ENCODE measurements at places on chromosomes 3 and 15.
A peak's percentile ranks its signal among the peaks of the same experiment; 100 is the strongest.

GRCh38 chr3:15538345-15538744 lies 16.8 kb upstream of the COLQ start:
- DNase-seq: no peak

DNA sequence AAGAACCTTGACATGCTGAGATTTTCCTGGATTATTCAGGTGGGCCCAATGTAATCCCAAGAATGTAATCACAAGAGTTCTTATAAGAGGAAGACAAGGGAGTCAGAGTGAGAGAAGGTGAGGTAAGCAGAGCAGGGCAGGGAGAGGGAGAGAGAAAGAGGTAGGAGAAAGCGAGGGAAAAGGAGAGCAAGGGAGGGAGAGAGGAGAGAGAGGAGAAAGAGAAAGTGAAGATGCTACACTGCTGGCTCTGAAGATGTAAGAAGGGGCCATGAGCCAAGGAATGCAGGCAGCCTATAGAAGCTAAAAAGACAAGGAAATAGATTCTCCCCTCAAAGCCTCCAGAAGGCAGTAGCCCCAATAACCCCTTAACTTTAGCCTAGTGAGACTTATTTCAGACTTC lies 28.7 kb upstream of the FAM98B start:
- DNase-seq: no peak

DNA sequence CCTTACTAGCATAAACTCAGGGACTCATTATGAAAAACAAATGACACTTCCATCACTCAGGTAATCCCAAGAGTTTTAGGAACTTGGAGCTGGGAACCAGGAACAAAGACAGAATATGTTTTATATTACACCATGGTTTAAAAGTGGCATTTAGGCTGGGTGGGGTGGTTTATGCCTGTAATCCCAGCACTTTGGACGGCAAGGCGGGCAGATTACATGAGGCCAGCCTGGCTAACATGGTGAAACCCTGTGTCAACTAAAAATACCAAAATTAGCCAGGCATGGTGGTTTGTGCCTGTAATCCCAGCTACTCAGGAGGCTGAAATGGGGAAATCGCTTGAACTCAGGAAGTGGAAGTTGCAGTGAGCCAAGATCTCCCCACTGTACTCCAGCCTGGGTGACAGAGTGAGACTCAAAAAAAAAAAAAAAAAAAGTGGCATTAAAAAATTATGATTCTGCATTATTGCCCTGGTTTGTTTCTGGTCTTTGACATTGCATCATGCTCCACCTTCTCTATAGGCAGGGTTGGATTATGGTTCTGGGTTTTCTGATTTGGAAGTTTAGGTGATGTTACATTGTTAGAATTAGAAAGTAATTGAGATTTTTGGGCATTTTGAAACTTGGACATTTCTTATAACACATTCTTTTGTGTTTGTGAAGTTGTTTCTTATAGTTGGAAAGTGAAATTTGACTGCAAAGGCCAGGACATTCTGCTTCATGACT lies 19.0 kb downstream of the SQOR start:
- no peak for DNase-seq

GRCh38 chr15:69390575-69390974 lies 23.6 kb upstream of the KIF23 start:
- peak; percentile 93 for DNase-seq

DNA sequence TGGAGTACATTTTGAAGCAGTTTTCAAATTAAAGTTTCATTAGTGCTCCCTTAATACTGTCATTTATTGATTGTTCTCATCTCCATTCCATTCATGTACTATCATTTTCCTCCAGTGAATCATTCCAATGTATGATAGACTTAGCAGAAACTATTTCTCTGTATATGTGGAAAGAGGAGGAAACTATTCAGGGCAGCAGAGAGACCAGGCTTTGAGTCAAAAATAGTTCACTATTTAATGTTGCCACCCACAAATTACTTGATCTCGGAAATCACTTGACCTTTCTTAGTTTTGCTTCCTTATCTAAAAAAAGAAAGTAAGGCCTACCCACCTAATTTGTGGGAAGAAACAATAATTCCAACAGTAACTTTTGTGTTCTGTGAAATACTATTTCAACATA lies 610.5 kb upstream of the ZNF385D start:
- DNase-seq: no peak

DNA sequence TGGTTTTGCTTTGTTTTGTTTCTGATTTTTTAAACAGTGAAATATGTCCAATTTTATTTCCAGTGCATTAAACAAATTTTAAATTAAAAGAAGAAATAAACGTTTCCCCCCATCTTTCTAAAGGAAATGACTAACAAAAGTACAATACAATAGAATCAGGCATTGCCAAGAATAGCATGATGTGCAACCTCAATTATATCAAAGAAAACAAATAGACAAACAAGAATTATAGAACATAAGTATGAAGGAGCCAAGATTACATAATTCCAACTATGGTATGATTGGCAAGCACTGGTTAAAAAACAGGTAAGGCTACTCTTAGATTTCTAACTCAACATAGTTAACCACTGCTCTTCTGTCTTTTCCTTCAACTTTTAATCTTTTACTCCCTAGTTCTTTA lies 26.4 kb downstream of the TIGIT start:
- no peak for DNase-seq

GRCh38 chr15:101029971-101030661 lies 111.0 kb downstream of the LRRK1 start:
- no peak for DNase-seq

DNA sequence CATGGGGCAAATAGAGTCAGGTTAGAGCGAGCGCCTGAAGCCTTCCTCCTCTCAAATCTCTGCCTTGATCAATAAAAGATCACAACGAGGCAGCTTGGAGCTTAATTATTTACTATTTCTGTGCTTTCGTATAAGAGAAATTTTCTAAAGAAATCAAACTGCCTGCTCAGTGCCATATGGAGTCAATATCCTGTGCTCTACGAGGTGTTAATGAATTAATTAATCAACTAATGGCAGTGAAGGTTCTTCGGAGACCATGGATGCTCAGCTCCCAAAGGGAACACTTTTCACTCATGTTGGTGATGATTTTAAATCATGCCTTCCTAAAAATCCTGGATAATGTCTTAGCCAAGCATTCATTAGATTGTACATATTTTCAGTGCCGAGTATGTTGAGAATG lies 153.5 kb upstream of the PPP2R3A start:
- DNase-seq: no peak

DNA sequence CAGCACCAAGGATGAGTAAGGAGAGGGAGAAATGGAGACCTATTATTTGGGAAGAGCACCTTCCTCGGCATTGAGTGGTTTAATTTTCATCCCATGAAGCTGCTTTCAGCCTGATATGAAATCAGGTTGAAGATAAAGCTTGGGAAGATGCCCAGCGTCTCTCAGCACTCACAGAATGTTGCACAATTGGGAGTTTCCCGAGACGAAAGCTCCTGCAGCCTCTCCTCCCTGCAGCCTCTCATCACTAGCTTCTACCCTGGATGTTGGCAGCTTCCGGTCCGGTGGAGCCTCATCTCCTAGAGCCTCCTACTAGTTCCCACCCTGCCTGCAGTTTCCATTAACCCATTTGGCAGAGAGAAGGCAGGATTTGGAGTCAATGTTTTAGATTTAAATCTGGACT lies 40.3 kb downstream of the EDEM1 start:
- no peak for DNase-seq

- DNase-seq: no peak
Observed at GRCh38 chr15:73389971-73390544, 21.3 kb upstream of the HCN4 start.

- DNase-seq: peak; percentile 75
Observed at GRCh38 chr3:172332256-172333041, 115.8 kb downstream of the GHSR start.

GRCh38 chr15:62426387-62426956 lies 261.4 kb upstream of the C2CD4B start:
- no peak for DNase-seq

DNA sequence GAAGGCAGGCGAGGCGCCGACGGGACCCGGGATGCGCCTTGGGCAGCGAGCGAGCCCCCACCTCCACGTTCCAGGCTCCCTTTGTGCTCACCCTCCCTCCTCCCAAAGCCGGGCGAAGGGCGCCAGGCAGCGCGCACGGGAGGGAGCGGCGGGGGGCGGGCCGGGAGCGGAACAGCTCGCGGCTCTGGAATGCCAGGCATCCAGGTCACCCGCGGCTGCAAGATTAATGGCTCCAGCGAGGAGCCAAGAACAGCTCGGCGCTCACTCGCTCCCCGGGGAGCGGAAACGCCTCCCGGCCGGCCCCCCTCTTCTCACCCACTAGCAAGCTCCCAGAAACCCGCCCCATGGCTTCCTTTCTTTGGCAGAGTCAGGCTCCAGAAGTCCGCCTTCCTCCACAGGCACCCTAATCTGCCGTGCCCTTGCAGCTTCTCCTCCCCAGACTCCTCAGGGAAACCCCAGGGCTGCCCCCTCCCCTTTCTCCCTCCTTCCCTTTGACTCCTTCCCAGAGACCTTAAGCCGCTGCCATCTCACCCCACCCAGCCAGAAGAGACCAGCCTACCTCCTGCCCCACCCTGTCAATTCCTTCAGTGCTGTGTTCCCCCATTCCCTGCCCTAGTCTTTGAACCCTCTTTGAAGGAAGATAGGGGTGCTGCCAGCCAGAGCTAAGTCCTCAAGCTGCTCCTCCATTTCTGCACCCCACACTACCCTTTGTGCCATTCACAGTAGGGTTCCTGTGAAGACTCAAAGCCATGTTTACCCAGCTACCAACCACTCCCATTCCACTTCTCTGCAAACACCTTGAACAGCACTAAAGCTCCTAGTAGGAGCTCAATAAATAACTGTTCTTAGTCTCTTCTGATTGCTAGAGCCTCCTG lies 9.9 kb downstream of the AMOTL2 start:
- DNase-seq: peak; percentile 94

DNA sequence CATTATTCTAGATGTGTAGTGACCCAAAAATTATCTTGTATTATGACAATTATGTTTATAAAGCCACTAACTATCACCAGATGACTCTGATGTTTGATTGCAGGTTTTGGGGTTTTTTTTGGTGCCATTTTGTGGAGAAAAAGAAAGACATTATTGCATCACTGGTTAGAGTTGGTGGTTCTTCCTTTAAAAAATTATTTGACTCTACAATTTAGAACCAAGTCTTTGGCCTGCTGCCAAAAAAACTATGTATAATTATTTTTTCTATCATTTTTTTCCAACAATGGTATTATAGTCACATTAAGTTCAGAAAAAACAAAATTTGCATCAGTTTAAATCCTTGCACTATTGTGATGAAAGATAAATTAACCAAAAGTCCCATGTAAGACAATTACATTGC lies 258.6 kb upstream of the GRM7 start:
- no peak for DNase-seq

- DNase-seq: peak; percentile 41
Observed at GRCh38 chr3:186002884-186003472, 65.2 kb upstream of the TRA2B start.

DNA sequence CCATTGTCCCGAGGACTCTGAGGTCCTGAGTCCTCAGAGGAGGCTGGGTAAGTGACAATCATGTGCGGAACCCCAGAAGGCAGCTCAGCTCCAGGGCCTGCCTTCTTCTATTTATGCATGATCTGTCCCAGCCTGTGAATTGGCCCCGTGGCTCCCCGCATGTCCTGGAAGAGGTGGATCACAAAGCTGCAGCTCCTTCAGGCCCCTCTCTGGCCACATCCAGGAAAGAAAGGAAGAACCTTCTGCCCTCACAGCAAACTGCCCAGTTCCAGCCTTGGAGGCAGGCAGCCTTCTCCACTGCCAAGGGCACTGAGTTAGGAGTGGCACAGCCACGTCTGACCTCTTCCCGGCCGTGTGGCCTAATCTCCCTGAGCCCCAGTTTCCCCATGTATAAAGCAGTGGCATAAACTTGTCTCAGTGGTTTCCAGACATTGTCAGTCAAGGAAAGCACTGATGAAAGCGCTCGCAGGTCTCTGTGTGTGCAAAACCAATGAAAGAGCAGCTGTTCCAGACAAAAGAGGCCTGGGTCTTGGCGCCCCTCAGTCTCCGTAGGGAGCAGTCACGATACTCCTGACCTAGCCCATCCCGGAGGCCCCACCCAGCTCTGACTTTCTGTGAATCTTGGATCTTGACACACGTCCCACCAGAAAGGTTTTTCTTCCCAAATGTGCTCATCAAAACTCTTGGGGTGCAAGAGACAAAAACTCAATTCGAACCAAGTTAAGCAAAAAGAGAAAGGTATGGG lies 497.3 kb downstream of the SHQ1 start:
- no peak for DNase-seq

- peak; percentile 62 for DNase-seq
Observed at GRCh38 chr3:177337541-177338331, 140.5 kb upstream of the TBL1XR1 start.

- no peak for DNase-seq
Observed at GRCh38 chr15:34941831-34942230, 27.7 kb downstream of the AQR start.

DNA sequence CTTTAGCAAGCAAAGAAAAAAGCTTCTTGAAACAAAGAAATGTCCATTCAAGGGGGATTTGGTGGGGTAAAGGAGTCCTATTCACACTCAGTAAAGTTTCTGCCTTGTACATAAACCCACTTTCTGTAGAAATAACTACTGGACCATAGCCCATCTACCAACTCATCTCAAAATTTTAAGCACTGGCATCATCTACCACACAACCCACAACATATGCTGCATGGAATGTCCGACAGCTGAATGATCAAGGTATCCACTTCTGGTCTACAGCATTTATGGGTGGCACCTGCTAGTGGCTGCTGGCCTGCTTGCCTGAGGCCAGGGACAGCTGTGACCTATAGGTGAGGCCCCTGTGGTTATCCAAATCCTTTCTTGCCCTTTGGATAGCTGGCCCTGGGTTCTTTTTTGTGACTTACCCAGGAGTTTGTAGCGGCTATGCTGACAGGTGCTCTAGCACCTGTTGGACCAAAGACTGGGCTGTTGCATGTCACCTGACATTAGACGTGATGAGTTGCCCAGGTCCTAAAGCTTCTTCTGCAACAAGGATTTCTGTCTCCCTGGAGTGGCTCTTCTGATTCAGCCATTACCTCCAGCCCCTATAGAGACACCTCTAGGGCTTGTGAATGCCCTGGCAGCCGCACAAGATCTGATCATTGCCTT lies 19.2 kb upstream of the MEF2A start:
- no peak for DNase-seq

DNA sequence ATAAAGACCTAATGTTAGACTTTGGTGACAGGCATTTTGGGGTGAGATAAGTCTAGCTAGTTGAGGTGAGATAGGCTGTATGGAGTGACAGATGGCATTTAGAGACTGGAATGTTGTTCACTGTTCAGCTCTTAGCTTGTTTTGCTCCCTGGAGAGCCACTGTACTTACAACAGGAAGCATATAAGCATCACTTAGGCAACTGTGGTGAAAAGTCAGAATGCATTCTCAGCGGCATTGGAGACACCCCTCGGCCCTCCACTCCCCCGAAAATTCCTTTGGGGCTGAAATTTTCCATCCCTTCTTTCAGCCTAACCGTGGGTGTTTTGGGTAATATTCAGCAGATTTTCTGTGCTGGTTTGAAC lies 73.4 kb downstream of the SLCO3A1 start:
- no peak for DNase-seq

- DNase-seq: no peak
Observed at GRCh38 chr15:78614021-78614420, 6.8 kb downstream of the CHRNA3 start.

DNA sequence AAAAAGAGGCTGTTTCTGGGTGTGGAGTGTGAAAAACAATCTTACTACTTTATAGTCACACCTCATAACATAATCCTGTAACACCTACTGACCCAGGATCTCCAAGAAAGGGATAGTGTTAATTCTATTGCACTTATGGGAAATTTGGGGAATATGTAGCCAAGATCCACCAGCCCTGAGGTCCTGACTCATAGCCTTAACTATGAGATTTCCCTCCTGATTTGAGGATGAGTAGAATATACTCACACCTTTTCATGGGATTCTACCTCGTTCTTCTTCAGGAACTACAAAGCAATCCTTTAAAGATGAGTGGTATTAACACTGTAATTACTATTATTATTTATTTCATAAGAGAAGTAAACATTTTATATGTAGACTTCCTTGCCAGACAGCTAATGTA lies 315.2 kb downstream of the MECOM start:
- DNase-seq: peak; percentile 52
